Daoy (cell line): ENCODE measurements at places on chromosomes 16 and 17.

- DNase-seq = no peak
Measured at GRCh38 chr16:73113336-73113735, 65.4 kb upstream of the ZFHX3 start.

GRCh38 chr16:73404001-73404400 is 356.1 kb upstream of the ZFHX3 start:
- DNase-seq = no peak

- DNase-seq = peak; percentile 62
Measured at GRCh38 chr16:88298833-88299745, 83.7 kb upstream of the ZNF469 start.

DNA sequence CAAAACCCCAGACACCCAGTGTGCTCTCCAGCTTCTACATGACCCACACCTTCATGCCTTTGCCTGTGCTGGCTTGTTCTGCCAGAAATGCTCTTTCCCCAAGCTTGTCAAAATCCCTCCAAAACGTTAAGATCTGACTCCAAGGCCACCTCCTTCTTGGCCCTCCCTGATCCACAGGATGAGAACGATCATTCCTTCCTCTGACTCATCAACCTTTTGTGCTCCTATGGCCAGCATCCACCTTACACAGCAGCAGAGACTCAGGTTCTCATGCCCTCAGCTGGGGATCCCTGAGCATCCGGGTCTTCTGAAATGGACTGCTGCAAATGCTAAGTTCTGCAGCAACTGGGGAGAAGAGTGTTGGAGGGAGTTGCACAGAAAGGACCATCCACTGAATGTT is 2.9 kb downstream of the ZBTB4 start:
- peak; percentile 61 for DNase-seq

DNA sequence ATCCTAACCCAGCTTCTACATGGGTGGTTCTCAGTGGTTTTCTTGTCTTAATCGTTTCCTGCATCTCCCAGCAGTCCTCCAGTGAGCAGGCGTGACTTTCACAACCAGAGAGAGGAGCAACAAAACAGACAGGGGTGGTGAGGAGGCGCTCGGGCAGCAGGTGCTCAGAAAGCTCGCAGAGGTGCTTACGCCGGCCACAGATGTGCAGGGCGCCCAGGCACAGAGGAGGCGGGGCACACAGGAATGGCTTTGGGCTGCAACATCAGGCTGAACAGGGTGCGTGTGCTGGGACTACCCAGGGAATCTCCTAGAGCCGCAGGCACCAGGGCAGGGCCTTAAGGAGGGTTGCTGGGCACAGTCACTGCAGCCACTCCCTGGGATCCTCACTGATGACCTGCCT is 32.6 kb downstream of the KLHDC4 start:
- DNase-seq = no peak

GRCh38 chr17:61144617-61145564 is 254.8 kb upstream of the TBX2 start:
- DNase-seq = no peak

GRCh38 chr17:74499992-74500391 is 31.3 kb downstream of the CD300LB start:
- DNase-seq = no peak

DNA sequence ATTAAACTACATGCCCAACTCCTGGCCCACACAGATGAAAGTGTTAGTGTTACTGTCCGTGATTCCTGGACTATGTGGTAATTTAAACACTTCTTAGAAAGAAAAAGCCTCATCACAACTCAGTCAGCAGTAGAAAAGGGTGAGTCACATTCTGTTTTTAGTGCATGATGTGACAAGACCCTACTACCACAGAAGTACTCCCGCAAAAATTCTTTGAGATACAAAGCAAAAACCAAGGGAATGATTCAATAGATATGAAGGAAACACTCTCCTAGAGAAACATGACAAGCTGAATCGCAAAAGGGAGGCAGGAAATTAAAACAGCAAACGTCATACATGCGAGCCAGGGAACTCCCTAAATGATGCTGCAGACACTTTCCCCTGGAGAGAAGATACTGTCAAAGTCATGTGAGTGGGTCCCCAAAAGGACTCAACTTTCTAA is 14.4 kb downstream of the SNN start:
- DNase-seq = peak; percentile 31

- no peak for DNase-seq
Measured at GRCh38 chr16:83010776-83011720, 384.3 kb downstream of the CDH13 start.
